ENCODE measurements at places on chromosomes 12 and 14.

DNA sequence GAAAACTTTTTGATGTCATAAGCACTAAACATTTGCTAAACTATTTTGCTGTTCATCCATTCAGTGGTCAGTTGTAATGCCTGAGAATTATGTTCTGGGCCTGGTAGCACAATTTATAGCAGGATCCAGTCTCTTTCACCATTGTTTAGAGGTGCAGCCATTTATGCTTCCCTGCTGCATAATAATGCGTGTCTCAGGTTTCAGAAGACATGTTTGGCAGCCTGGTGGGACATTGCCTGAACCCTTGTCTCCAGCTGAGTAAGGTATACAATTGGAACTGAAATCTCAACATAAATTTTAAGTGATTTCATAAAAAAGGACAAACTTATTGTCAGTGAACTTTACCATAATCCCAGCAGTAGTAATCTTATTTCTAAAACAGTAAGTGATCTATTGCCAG, 94.8 kb downstream of the POLR3B start:
- DNase-seq = no peak

- no peak for DNase-seq
Measured at GRCh38 chr12:70248876-70249275, 5.6 kb downstream of the CNOT2 start.

- no peak for DNase-seq
Measured at GRCh38 chr14:92657457-92658142, 90.8 kb downstream of the LGMN start.

- no peak for DNase-seq
Measured at GRCh38 chr14:99037777-99038430, 234.1 kb downstream of the BCL11B start.

DNA sequence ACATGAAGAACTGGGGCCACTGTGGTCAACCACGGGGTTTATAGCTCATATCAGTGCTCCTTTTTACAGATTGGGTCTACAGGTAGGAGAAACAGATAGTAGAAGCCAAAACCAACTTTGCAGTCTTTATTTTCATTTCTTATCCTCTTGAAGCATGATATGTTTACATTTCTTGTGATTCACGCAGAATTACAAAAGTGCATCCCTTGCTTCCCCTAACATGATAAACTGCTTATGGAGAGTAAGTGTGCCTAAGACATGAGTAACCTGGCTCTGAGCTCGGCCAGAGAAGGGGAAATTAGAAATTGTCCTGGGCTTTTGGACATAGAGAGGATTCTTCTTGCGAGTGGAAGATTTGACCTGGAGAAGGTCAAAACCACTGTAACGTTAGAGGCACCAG, 18.4 kb downstream of the PWP1 start:
- DNase-seq = no peak

DNA sequence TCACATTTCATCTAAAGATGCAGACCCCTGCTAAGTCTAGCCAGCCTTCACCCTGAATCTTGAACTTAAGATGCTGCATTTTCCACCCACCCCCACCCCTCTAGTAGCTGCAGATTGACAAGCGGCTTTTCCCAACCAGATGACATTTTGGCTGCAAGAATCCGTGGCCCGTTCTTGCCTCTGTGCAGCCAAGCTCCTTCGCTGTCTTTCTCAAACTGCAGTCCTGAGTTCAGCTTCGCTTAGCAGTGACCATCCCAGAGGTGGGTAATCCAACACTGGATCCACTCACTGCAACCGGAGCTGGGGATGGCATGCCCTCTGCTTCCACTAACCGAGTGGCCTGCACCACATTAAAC, 765 bp upstream of the NFYB start:
- no peak for DNase-seq

- peak; percentile 60 for DNase-seq
Measured at GRCh38 chr14:74531467-74531866, 37.9 kb downstream of the ISCA2 start.

DNA sequence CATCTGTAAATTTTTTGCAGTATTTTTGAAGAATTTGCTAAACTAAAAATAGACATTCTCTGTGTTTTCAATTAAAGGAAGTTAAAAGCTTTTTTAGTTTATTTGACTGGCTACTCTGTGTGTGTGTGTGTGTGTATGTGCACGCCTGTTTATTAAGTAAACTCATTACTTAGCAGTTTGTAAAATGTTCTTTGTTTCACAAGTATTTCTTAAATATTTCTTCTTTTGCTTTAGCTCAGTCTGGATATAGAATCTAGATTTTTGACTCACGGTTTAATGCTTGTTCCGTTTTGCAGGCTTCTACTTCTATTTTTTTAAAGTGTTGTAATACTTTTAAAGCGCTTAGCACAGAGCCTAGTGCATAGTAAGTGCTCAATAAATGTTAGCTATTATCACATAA, 46.5 kb upstream of the KCNMB4 start:
- no peak for DNase-seq

GRCh38 chr14:50002926-50003212, 110.0 kb downstream of the ARF6 start:
- no peak for DNase-seq

GRCh38 chr14:78005325-78005724, 164.8 kb upstream of the NRXN3 start:
- no peak for DNase-seq

- peak; percentile 3 for DNase-seq
Measured at GRCh38 chr12:72057330-72057914, 118.8 kb downstream of the TPH2 start.

DNA sequence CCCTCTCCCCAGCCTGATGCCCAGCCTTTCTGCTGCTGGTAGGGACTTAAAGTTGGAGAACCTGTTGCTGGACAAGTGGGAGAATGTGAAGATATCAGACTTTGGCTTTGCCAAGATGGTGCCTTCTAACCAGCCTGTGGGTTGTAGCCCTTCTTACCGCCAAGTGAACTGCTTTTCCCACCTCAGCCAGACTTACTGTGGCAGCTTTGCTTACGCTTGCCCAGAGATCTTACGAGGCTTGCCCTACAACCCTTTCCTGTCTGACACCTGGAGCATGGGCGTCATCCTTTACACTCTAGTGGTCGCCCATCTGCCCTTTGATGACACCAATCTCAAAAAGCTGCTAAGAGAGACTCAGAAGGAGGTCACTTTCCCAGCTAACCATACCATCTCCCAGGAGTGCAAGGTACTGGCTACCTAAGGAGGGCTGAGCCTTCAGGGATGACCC, 1.6 kb downstream of the TSSK4 start:
- DNase-seq = no peak

DNA sequence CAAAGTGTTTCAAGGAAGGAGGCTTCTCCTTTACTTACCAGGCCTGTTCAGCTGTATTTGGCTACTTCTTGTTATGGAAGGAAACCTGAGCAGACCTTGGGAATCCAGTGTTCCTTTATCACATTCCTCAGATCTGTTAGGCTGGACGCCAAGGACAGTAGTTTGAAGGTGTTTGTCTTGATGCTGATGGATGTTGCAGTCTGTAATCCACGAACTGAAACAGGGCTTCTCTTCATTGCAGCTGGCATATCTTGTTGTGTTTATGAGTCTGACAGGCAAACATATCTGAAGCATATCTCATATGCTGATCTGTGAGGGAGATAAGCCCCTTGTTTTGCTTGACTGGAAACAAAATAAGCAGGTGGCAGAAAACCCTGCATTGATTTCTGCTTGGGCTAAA, 904.3 kb downstream of the NRXN3 start:
- DNase-seq = no peak

- no peak for DNase-seq
Measured at GRCh38 chr12:95303476-95303875, 85.9 kb downstream of the VEZT start.

DNA sequence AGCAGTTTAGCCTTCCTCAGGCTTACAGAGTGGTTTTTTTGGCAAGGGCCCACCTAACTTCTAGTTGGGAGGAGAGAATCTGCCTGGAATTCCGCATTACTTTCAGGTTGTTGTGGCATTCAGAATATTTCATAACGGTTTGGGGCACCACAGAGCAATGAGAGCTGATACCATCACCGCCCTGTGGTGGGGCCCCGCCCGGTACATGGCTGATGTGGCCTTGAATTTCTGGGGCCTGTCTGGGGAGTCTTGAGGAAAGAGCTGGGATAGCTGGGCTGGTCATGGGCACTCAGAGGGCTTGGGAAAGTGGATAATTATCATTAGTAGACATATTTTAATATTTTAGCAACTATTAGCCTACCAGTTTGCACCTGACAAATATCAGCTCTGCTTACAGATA, 4.2 kb downstream of the TESPA1 start:
- DNase-seq = no peak

DNA sequence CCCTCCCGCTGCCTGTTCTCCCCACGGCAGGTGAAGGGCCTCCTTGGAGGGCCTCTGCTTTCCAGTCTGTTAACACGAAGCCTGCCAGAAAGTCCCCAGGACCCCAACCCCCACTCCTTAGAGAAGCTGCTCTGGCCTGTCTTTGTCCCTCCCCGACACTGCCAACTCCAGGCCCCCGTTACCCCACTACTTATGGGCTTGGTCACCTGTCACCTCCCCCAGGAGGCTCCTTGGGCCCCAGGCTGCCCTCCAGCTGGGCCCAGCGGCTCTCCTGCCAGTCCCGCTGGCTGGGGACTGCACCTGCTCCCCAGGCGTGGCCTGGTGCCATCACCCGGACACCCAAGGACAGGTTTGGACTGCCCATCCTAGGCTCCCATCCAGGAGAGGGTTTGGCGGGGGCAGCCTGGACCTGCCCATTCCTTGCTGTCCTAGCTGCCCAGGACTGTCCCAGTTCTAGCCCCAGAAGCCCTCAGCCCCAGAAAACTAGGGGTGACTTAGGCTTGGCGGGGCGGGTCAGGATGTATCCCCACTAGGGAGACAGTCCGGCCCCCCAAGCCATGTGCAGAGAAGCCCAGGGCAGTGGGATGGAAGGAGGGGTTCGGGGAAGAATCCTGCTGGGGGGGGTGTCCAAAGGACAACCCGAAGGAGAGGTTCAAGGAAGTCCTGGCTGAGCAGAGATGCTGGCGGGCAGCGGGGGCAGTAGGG, 155.7 kb upstream of the C14orf180 start:
- DNase-seq = no peak

GRCh38 chr14:61277784-61278183, 3.4 kb downstream of the TMEM30B start:
- no peak for DNase-seq

GRCh38 chr12:62599854-62600437, 133.3 kb downstream of the MON2 start:
- DNase-seq = no peak

- DNase-seq = no peak
Measured at GRCh38 chr12:44036875-44037443, 201.1 kb downstream of the TMEM117 start.

GRCh38 chr12:2641207-2641606, 153.6 kb upstream of the FKBP4 start:
- peak; percentile 57 for DNase-seq

DNA sequence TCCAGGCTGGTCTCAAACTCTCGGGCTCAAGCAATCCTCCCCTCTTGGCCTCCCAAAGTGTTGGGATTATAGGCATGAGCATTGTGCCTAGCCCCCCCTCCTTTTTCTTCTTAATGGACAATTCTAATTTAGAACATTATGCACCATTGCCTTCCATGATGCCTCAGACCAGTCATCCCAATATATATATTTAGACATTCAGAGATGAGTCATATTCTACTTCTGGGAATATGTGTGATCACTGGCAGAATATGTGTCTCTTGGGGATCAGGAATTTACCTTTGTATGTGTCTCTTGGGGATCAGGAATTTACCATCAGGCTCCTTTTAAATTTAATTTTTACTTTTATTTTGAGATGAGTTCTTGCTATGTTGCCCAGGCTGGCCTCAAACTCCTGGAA, 7.5 kb upstream of the CCDC177 start:
- no peak for DNase-seq

DNA sequence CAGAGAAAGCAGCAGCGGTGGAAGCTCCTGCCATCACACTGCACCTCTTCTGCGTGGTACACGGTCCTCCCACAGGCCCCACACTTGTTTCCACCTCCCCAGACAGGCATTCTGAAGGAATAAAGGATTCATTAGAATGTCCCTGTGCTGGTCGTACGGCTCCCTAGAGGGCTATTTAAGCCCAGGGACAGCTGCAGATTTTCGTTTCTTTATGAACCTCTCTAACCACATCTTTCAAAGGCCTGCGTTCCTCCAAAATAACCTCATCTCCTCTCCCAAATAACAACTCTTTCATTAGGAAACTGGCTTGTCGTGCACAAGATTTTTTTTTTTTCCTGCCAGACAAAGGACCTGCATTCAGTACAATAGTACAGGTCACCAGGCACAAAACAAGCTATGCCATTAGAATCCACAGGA, 12.7 kb downstream of the CSRP2 start:
- DNase-seq = no peak

GRCh38 chr12:47817272-47818006, 2.3 kb downstream of the HDAC7 start:
- no peak for DNase-seq

DNA sequence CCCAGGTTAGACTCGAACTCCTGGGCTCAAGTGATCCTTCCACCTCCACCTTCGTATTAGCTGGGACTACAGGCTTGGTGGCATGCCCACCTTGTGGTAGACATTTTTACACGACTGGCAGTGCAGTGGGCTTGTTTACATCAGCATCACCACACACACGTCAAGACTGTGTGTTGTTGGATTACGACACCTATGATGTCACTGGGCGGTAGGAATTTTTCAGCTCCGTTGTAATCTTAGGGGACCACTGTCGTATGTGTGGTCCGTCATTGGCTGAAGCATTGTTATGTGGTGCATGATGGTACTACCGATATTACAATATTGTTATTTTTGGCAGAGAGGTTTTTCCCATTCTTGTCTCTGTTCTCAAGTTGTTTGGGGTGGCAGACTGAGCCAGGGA, 50.7 kb downstream of the TSPAN9 start:
- no peak for DNase-seq

GRCh38 chr12:19458733-19459132, 19.4 kb downstream of the AEBP2 start:
- DNase-seq = no peak

- DNase-seq = no peak
Measured at GRCh38 chr12:117162633-117163032, 27.6 kb downstream of the FBXO21 start.

- DNase-seq = no peak
Measured at GRCh38 chr14:69054030-69054429, 74.9 kb upstream of the ACTN1 start.

DNA sequence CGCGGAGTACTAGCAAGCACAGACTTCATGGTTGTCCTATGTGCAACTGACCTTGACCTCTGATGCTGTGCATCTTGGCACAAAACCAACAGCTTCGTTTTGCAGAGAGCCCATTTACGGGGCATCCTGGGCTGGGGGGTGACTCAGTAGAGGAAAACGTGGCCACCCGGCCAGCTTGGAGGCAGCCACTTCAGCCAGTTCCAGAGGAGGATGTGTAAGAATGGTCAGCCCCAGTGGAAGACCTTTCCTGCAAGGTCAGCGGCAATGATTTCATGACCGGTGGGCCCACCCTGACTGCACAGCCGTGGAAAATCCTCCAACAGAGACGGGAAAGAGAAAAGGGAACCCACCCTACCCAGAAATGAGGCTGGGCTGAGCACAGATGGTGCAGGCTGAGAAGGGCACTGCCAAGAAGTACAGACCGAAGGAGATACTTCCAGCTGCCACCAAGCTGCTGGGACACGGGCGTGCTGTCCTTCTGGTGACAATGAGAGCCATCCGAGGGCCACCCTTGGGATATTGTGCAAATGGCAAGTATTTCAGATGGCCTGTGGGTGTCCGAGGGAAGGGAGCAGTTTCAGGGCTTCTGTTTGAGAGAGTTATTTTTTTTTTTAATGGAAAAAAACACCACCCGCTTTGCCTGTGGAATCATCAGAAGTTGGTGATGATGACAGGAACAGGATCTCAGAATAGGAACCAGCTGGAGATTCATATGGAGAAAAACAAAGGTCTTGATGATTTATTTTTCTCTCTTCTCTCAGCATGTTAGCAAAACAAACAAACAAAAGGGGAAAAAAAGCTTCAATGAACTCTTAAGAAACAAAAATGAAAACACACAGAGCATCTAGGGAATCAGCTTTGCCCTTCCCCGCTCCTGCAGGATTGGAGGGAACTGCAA, 120.2 kb upstream of the RFLNA start:
- no peak for DNase-seq

Measured in HTR-8/SVneo (cell line).